Activated T-helper 2 cell treated with anti-CD3 and anti-CD28 coated beads, Interferon-gamma antibody, Interleukin-2, Interleukin-4, amounts not matched to agents 10 μg/mL and 5 μg/mL and 100 μg/mL, durations not matched to agents 14 hours and 24 hours and 36 hours (primary cell): ENCODE measurements at places on chromosomes 11 and 22. TPM values are rescaled to one million over a fixed set of nuclear protein-coding genes. Genes with fewer than 3 reads are reported as not detected.

CELSR1 gene
- 0.30 and 0.41 TPM in 2 replicates for total RNA-seq

MFNG gene
- 166 and 168 TPM in 2 replicates for total RNA-seq

TRIM29 gene
- total RNA-seq: not detected in 2 replicates

TYMP gene
- total RNA-seq: 35.9 and 36.9 TPM in 2 replicates

DNA sequence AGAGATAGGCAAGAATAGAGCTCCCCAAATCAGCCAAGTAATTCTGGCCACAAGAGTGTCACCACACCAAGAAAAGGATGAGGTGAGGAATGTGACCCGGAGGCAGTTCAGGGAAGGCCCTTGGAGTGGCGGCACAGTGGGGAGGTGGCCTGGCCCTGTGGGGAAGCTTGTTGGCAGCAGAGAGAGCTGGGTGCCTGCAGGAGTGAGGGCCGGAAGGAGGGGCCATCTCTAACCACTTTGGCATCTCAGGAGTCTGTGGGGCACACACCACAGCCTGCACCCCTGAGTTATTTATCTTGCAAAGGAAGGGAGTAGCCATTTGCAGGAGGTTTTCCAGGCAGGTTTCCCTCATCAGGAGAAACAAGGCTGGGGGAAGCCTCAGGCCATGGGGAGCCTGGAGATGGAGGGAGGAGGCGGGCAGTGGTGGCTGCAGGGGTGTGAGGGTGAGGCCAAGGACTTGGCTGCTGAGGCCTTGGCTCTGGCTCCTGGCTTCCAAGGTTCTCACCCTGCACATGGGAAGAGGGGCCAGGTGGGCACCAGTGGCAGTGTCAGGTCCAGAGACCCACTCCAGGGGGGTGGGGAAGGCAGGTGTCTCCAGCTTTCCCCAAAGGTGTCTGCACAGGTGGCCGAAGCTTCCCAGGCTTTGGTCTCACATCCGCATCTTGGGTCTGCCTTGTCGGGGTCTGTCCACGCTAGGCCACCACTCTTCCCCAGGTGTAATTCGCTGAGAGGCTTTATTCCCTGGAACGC lies 370.2 kb downstream of the CTTN start:
- no peaks in the 10 kb centered on the region for H3K36me3 ChIP-seq
- no peaks in the 10 kb centered on the region for H3K4me1 ChIP-seq
- H3K27me3 ChIP-seq: no peaks in the 10 kb centered on the region
- no peak overlapping the region for H3K4me3 ChIP-seq

DNA sequence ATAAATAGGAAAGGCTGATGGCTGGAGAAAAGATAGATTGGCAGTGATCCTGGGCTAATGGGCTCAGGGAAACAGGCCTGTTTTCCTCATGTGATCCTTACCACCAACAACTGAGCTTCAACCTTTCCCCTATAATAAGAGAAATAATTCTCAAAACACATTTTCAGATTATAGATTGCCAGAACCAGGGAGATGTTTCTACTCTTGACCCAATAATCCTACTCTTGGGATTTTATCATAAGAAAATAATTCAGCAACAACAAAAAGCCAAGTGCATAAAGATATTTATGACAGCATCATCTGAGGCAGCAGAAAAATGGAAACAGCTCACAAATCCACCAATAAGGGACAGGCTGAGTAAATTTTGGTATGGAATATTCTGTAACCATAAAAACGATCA lies 54.3 kb downstream of the ADM start:
- no peaks in the 10 kb centered on the region for H3K36me3 ChIP-seq
- peaks cover 49% of the 10 kb centered on the region for H3K27me3 ChIP-seq
- H3K27ac ChIP-seq: no peak overlapping the region
- no peaks in the 10 kb centered on the region for H3K4me1 ChIP-seq
- H3K4me3 ChIP-seq: no peak overlapping the region

EFCAB6 gene
- total RNA-seq: 0.11 TPM in 1 of 2 replicates, not detected in the other

GPR83 gene
- total RNA-seq: 0.05 TPM in 1 of 2 replicates, not detected in the other

GRCh38 chr11:42598341-42598740 lies 713.5 kb upstream of the API5 start:
- H3K4me3 ChIP-seq: no peak overlapping the region
- H3K4me1 ChIP-seq: no peaks in the 10 kb centered on the region
- no peak for DNase-seq
- H3K27me3 ChIP-seq: no peaks in the 10 kb centered on the region
- H3K27ac ChIP-seq: no peak overlapping the region

- peaks cover 47% of the 10 kb centered on the region for H3K4me1 ChIP-seq
- peak overlapping the region; percentile 74 for H3K4me3 ChIP-seq
Measured at GRCh38 chr11:59556917-59557348, 45.6 kb downstream of the OR4D9 start.

GRCh38 chr22:21012446-21013407 lies 2.2 kb upstream of the P2RX6 start:
- peaks cover 3% of the 10 kb centered on the region for H3K27me3 ChIP-seq
- H3K4me3 ChIP-seq: peak overlapping the region; percentile 24
- DNase-seq: no peak
- H3K4me1 ChIP-seq: peaks cover 10% of the 10 kb centered on the region

GRCh38 chr11:45078236-45079074 lies 68.0 kb upstream of the PRDM11 start:
- H3K27ac ChIP-seq: no peak overlapping the region
- no peaks in the 10 kb centered on the region for H3K36me3 ChIP-seq
- H3K4me3 ChIP-seq: no peak overlapping the region
- DNase-seq: no peak
- peaks cover 9% of the 10 kb centered on the region for H3K27me3 ChIP-seq

DNA sequence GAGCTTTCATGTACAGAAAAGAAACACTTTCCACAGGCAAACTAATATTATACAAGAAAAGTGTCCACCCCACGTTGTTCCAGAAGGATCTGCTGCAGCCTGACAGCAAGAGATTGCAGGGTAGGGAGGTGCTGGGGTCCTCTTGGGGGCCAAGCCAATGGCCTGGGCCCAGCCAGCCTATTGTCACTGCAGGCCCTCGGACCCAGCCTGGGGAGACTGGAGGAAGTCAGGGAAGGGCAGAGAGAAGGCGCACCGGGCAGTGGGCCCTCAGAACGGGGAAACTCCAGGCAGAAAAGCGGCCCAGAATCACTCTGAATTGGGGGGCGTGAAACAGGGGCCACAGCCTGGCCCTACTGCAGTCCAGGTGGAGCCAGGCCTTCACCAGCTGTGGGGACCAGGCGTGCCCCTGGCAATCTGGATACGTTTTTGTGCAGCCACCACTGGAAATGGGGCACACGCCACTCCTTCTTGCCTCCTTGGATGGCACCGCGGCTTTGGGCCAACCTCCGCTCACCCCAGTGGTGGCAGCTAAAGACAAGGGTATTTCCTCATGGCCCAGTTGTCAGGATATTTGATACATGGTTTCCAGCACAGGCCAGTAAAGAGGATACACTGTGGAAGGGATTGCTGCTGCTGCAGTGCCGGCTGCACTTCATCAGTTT lies 3.9 kb upstream of the NAP1L4 start:
- no peak overlapping the region for H3K4me3 ChIP-seq
- H3K4me1 ChIP-seq: no peaks in the 10 kb centered on the region
- H3K27ac ChIP-seq: no peak overlapping the region
- no peaks in the 10 kb centered on the region for H3K27me3 ChIP-seq
- peaks cover 16% of the 10 kb centered on the region for H3K36me3 ChIP-seq

- peaks cover 14% of the 10 kb centered on the region for H3K27me3 ChIP-seq
- no peaks in the 10 kb centered on the region for H3K36me3 ChIP-seq
- DNase-seq: no peak
- H3K4me3 ChIP-seq: no peak overlapping the region
- peaks cover 5% of the 10 kb centered on the region for H3K4me1 ChIP-seq
- no peak overlapping the region for H3K27ac ChIP-seq
Measured at GRCh38 chr11:117595440-117595839, 201.6 kb downstream of the DSCAML1 start.

PTGDR2 gene
- 0.28 and 0.32 TPM in 2 replicates for total RNA-seq

NRXN2 gene
- total RNA-seq: 0.05 TPM in 1 of 2 replicates, not detected in the other

DNA sequence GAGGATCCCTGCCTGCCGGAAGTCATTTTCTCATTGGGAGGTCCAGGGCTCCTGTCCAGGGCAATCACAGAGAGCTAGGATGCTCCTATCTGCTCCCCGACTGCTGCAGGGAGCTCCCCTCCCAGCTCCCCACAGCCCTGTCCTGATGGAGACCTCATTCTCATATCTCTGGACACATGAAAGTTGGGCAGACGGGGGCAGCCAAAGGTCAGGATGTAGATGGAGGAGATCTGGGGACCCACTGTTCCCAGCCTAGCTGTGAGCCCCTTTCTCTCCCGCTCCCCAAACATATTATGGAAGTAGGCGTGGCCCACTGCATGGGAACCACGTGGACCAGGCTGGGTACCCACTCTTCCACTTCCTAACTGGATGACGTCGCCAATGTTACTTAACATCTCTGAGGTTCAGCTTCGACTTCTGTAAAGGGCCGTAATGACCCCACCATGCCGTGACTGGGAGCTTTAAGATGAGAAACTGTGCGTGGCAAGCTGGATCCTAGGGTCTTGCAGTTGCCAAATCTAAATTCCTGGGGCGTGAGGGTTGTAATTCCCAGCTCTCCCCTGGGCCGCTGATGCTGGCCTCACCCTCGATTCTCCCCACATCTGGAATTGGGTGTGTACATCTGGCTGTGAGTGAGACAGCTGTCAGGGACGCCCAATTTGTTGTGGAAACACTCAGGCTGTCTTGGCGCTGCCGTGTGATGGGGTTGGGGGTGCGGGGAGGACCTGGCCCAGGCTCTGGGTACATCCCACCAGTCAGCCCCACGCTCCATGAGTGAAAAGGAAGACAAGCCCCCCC lies 1.8 kb downstream of the CDC42EP2 start:
- peak overlapping the region; percentile 80 for H3K4me3 ChIP-seq
- no peak for DNase-seq
- peaks cover 9% of the 10 kb centered on the region for H3K4me1 ChIP-seq

DNA sequence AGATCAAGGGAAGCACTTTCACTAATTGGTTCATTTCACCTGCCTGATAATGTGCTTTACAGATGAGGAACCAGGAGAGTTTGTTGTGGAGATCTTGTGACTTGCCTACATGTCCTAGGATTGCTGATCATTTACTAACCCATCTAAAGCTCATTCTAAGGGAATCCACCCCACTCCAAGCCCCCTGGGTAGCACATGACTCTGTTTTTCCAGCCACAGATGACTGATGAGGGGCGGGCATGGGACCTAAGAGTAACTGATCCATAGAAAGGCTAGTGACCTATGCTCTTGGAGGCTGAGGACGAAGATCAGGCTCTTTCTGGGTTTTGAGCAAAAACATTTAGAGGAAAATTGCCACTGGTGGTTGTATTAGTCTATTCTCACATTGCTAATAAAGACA lies 378.1 kb downstream of the CADM1 start:
- DNase-seq: no peak
- H3K4me1 ChIP-seq: no peaks in the 10 kb centered on the region
- no peak overlapping the region for H3K27ac ChIP-seq
- no peaks in the 10 kb centered on the region for H3K36me3 ChIP-seq
- no peaks in the 10 kb centered on the region for H3K27me3 ChIP-seq
- no peak overlapping the region for H3K4me3 ChIP-seq

CCDC73 gene
- 0.11 and 0.14 TPM in 2 replicates for total RNA-seq

DNA sequence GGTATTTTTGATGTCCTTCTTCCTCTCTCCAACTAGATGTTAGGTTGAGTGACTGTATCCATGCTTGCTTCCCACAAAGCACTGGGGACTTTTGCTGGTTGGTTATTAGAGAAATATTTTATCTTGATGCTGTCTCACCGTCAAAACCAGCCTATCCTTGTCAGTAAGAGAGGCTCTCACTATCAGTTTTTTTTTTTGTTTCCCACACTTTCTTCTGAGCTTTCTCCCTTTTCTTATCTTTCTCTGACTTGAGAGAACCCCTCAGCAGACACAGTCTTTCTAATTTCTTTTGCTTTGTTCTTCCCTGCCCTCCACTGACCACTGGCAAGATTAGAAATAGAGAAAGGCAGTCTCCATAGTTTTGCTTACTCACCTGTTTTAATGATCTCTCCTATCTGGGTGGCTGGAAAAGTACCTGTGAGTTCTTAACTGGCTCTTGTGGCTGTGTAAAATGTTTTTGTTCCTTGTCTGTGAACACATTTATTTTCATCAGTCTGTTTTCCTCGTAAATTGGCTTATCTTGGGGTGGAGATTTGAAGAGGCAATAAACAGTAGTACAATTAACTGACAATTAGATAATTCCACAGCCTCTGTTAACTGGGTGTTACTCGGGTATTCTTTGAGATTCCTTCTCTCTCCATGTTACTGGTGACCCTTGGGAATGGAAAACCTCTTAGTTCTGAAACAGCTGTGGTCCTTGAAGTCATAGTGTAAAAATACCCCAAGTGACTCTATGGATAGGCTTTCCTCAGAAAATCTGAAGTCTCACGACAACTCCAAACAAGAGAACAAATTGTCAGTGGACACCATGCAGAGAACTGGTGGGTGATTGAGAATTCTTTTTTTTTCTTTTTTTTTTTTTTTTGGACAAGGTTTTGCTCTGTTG lies at the start of gene NXPE1:
TSS of gene NXPE1 (minus strand) at position 457 of the 886 bp plus-strand sequence. CDS start 8,680 bp downstream, outside the sequence.
- no peak within 1 kb of the TSS for H3K4me3 ChIP-seq
- no peaks in the 10 kb centered on the region for H3K36me3 ChIP-seq
- H3K27ac ChIP-seq: no peak within 1 kb of the TSS
- peaks cover 2% of the 10 kb centered on the region for H3K27me3 ChIP-seq

DNA sequence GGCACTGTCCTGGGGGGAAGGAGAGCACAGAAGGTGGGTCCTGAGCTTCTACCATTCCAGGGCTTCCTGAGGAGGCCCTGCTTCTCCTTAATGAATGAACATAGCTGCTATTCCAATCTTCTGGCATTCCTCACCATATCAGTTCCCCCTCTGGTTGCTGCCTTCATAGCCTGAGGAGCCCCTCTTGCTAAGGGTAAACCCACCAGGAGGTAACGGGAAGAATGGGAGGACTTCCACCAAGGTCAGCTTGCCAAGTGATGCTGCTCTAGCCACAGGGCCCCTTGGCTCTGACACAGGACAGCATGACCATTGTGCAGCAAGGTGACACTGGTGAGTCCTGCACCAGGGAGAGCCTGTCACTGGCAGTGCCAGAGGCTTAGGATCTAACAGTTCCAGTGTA lies 1022.5 kb downstream of the TBC1D22A start:
- no peaks in the 10 kb centered on the region for H3K36me3 ChIP-seq
- no peak overlapping the region for H3K27ac ChIP-seq
- DNase-seq: no peak

- H3K27me3 ChIP-seq: no peaks in the 10 kb centered on the region
- H3K27ac ChIP-seq: no peak overlapping the region
- peaks cover 2% of the 10 kb centered on the region for H3K4me1 ChIP-seq
- peaks cover 35% of the 10 kb centered on the region for H3K36me3 ChIP-seq
Measured at GRCh38 chr11:17992916-17993315, 19.9 kb downstream of the SERGEF start.

EHBP1L1 gene
- 163 and 168 TPM in 2 replicates for total RNA-seq

DNA sequence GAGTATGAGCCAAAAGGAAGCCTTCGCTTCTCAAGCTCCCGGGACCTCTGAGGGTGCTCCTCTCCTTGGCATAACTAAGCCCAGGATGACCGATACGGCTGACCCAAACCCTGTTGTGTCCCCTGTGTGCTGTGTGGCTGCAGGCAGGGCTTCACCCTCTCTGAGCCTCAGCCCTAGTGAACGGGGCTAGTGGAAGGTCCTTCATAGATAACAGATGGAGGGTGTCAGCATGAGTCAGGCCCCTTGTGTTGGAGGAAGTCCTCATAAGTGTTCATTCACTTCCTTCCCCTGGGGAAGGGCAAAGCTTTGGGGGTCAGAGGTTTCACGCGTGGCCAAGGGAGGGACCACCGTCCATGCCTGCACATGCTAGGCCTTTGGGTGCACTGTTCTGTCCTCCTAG lies 21.5 kb downstream of the SHISAL1 start:
- no peaks in the 10 kb centered on the region for H3K4me1 ChIP-seq
- DNase-seq: no peak
- H3K27me3 ChIP-seq: no peaks in the 10 kb centered on the region
- H3K27ac ChIP-seq: no peak overlapping the region
- no peaks in the 10 kb centered on the region for H3K36me3 ChIP-seq
- H3K4me3 ChIP-seq: no peak overlapping the region
